ENCODE measurements at places on chromosomes 7 and 10. TPM values are rescaled to one million over a fixed set of nuclear protein-coding genes. Genes with fewer than 3 reads are reported as not detected.

The ADCYAP1R1 gene
- 0.96 TPM for total RNA-seq

The CH25H gene
- total RNA-seq: 0.52 TPM

The TMEM120A gene
- total RNA-seq: 87.1 TPM

The TMEM248 gene
- 118 TPM for total RNA-seq

The LANCL2 gene
- 17.5 TPM for total RNA-seq

The ZNF239 gene
- 10.7 TPM for total RNA-seq

The CCDC172 gene
- not detected for total RNA-seq

The LGI1 gene
- 0.38 TPM for total RNA-seq

The TRIM56 gene
- total RNA-seq: 44.5 TPM

The CALML5 gene
- not detected for total RNA-seq

The TAS2R16 gene
- not detected for total RNA-seq

The MEIG1 gene
- not detected for total RNA-seq

The POLR2J gene
- 33.7 TPM for total RNA-seq

The NODAL gene
- total RNA-seq: not detected

The CD36 gene
- total RNA-seq: 4.8 TPM

The GRID2IP gene
- 0.40 TPM for total RNA-seq

The VENTX gene
- 1.1 TPM for total RNA-seq

The C1GALT1 gene
- 25.8 TPM for total RNA-seq

The IFIT2 gene
- 7.2 TPM for total RNA-seq

The PRKAG2 gene
- total RNA-seq: 17.5 TPM

The CYP2C19 gene
- not detected for total RNA-seq

The NPC1L1 gene
- total RNA-seq: 0.24 TPM

The CPA2 gene
- total RNA-seq: 3.5 TPM

The TSPAN12 gene
- total RNA-seq: 3.6 TPM

The EPO gene
- total RNA-seq: not detected

The ZNF467 gene
- total RNA-seq: 12.3 TPM

The ADGRA1 gene
- 0.92 TPM for total RNA-seq

The SORBS1 gene
- 52.3 TPM for total RNA-seq

The COL28A1 gene
- 0.87 TPM for total RNA-seq

Measured in ovary (tissue), 10 donors.